GM23338 (cell line): ENCODE measurements at places on chromosomes 11 and 22. TPM values are rescaled to one million over a fixed set of nuclear protein-coding genes. Genes with fewer than 3 reads are reported as not detected.

DNA sequence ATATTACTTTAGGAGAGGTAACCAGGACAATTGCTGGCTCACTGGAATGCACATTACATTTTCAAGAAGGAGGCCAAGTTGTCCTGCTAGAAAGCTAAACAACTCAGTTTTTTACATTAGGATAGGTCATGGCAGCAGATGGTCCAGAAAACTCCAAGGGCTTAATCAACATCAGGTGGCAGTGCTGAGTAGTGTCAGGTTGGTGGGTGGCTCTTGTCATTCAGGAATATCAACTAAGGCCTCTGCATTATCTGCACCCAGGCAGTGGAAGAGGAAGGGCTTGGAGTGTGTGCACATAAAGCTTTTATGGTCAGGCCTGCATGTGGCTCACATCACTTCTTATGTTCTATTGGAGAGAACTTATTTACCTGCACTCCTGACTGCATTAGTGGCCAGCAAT lies 32.2 kb upstream of the OR4B1 start:
- no peaks in the 10 kb centered on the region; the same call in 1 of the 2 replicates for H3K36me3 ChIP-seq
- H3K4me3 ChIP-seq, result no peak overlapping the region
- no peaks in the 10 kb centered on the region for H3K4me1 ChIP-seq

DNA sequence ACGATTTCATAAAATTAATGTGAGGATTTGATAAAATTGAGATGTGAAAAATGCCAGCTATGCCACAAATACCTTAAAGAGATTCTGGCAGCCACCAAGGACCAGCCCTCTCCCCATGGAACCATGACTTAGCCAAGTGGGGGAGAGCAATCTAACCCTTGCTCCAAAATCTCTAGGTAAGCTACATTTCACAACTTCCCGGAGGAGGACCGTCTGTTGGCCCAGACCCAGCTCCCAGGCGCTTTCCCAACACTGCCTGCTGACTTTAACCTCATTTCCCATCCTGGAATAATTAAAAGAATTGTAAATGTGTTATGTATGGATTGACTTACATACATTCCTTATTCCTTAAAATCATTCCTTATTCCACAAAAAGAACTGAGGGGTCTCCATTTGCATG lies 47.5 kb upstream of the TENM4 start:
- no peak overlapping the region for H3K4me3 ChIP-seq
- no peaks in the 10 kb centered on the region for H3K36me3 ChIP-seq
- H3K27me3 ChIP-seq, result no peaks in the 10 kb centered on the region
- H3K4me1 ChIP-seq, result peaks cover 14% of the 10 kb centered on the region

MOGAT2 gene
- not detected in 2 replicates for total RNA-seq

DNA sequence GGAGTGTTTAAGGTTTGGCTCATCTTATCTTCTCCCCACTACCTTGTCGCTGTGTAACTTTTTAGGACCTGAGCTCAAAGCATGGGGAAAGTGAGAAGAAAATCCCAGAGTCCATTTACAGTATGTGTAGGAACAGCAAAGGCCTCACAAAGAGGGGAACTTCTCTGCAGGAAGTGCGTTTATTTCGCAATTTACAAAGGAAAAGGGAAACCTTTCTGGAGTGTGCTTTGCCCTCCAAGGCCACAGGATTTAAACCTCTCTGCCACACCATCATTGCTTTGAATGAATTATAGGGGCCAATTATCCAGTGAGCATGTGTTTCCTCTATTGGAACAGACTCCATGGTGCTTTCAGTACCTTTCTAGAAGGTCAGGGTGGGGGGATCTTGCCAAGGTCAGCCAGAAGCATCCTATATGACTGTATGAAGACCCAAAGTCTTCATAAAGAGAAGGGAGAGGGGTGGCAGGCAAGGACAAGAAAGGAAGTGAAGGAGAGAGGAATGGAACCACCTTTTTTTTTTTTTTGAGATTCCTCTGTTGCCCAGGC lies 68.1 kb upstream of the LMO2 start:
- H3K4me3 ChIP-seq, result no peak overlapping the region
- no peaks in the 10 kb centered on the region for H3K36me3 ChIP-seq
- H3K4me1 ChIP-seq, result no peaks in the 10 kb centered on the region
- no peak for DNase-seq
